Stimulated activated CD8-positive, alpha-beta memory T cell treated with anti-CD3 and anti-CD28 coated beads, Interleukin-15, amount 100 ng/mL, for 4 hours (primary cell): ENCODE measurements at places on chromosomes 6 and 20.

DNA sequence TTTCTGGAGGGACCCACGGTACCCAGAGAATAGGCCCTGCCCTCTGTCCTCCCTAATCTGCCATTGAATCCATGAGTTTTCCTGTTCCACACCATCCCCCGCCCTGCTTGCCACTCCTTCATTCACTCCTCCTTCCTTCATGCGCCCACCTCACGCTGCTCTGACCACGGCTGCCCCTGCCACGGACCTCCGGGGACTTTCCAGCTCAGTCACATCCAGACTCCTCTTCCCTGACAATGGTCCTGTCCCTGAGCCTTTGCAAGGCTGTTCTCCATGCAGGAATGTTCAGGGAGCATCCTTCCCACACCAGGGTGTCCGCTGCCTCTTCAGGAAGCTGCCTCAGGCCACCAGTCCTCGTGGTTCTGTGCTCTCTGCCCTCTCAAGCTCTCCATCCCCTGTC, 25.9 kb downstream of the GLP1R start:
- DNase-seq = no peak

- no peak for DNase-seq
These were observed 166.5 kb upstream of the SNX9 start for GRCh38 chr6:157656437-157656997.

DNA sequence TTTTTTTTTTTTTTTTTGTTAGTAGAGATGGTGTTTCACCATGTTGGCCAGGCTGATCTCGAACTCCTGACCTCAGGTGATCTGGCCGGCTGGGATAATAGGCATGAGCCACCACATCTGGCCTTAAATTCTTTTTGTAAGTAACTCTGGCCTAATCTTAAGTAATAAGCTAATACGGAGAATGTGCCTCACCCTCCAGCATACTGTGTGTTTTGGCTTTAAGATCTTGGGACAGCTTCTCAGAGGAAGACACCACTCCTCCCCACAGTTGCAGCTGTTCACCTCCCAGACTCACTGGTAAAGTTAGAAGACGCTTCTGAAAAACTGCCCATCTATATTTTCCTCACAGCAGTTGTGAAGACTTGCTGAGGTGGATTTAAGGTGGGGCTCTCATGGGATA, 120.8 kb downstream of the CCDC170 start:
- DNase-seq = no peak

DNA sequence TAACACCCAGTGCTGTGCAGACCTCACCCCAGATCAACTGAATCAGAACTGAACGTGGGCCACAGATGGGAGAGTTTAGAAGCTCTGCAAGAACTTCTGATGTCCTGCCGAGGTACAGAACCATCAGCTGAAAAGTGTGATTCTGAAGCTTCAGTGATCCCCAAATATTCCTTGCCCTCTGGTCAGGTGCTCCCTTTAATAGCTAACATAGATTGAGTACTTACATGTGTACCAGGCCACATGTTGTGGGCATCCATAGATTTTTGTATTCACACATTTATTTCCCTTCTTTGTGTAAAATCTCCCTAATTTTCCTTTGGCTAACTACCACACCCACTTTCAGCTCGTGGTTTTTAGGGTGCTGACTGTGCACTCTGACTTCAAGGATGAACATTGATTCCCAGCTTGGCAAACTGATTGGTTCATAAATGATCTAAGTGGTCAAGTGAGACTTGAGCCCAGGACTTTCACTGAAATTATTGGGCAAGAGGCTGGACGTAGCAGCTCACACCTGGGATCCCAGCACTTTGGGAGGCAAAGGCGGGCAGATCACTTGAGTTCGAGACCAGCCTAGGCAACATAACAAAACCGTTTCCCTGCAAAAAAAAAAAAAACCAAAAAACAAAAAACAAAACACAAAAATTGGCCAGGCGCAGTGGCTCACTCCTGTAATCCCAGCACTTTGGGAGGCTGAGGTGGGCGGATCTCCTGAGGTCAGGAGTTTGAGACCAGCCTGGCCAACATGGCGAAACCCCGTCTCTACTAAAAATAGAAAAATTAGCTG, 162.2 kb downstream of the BCAS1 start:
- no peak for DNase-seq

GRCh38 chr20:48622421-48622820, 205.4 kb downstream of the PREX1 start:
- DNase-seq = no peak

DNA sequence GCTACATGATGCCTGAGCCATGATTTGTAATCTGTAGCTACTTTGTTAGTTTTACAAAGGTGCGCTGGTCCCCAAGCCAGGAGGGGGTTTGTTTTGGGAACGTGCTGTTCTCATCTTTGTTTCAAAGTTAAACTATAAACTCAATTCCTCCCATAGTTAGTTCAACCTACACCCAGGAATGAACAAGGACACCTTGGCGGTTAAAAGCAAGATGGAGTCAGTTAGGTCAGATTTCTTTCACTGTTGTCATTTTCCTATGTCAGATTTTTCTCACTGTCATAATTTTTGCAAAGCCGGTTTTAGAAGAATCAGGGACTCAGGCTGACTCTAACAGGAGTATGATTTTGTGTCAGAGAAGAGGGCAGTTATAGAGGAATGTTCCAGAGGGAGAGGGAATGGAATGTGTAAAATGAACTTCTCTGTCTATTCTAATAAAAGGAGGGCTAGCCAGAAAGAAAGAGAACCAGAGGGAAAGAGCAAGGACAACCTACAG, 2.3 kb upstream of the GMPR start:
- DNase-seq = no peak

DNA sequence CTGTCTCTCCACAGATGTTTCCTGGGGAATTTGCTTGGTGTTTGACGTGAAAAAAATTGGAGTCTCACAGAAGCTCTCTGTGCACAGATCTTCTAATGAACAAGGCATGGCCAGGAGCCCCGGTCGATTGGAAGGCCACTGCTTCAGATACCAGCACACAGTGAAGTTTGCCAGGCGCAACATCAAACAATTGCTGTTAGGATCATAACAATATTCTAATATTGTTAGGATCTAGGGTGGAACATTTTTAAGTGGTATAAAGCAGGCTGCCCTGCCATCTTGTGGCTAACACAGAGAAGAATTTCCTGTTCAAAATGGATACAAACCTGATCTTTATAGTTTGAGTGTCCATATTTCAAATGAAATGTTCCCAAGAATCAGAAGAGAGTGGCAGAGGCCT, 64.1 kb downstream of the C6orf118 start:
- no peak for DNase-seq

DNA sequence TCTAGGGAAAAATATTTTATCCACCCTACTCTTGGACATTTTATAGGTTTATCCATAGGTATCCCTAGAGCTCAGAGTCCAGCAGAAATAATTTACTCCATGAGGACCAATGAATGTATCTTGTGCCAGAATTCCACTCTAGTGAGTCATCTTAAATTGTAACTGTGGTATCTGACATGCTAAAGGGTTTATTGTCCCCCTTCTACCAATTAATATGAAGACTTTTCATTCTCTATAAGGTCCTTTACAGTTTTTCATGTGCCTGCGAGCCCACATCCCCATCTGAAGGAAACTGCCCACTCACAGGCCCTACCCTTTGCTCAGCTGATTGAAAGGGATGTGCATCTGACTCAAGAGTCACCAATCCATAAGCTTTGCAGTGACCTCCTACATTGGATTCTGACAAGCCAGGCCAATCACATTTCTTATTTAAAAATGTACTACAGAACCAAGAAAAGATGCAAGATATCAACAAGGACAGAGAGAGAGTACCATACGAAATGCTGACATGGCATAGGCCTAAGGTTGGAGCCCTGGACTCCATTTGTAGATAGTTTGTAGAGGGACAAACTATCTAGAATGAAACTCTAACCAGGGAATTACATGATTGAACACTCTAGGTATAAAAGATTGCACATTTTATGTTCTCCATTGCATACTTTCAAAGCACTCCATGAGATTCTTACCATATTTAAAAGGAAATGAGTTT, 93.4 kb upstream of the DEFB112 start:
- no peak for DNase-seq

DNA sequence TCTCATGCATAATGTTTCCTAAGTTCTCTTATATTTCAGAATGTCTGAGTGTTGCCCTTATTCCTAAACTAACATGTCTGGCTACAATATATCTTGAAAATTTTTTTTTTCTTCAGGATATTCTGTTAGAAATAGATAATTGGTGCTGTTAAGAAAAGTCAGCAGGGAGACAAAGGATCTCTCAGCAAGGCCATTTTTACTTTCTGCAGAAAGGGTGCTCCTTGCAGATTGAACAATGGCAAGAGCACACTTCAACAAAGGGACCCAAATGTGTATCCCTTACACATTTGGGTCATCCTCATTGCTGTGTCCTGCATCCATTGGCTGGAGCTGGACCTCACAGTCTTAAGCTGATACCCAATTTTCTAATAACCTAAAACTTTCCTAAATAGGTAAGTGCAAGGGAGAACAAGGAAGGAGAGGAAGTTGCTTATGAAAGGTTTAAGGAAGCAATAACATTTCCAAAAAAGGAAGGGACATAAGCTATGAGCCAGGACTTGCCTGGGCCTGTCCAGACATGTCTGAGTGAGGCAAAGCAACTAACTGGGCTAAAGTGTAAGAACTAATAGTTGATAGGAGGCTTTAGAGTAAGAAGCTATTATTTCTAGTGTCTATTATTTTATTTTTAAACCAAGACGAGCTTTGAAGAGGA, 429.6 kb downstream of the BCKDHB start:
- no peak for DNase-seq

- no peak for DNase-seq
These were observed 6.7 kb downstream of the GPR31 start for GRCh38 chr6:167150941-167151549.

DNA sequence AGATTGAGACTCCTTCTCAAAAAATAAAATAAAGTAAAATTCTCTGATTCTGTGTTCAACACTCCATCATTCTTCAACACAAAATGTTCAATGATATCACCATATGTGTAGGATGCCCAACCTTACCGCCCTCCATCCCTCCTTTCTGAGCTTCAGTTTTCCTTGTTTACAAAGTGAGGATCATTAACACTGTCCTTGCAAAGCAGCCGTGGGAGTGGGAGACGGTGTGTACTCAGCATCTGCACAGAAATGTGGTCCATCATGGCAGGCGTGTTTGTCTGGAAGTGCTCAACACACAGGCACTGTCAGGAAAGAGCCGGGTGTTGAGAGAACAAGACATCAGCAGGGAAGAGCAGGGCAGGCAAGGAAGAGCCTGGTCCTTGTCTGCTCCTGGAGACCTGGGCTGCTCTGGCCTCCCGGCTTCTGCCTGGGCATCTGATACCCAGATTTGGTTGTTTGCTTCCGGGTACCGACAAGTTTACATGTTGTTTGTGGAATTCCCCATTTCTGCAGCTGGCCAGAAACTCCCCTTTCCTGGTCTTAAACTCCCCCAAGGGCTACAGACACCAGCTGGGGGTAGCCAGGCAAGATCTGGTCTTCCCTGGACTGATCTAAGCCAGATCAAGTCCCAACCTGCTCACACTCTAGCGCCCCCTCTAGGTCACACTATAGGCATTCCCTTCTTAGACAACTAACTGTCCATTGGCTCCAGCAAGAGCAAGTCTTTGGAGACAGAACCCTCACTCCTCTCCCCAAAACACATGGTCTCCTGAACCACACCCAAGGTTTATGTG, 26.7 kb upstream of the TTPAL start:
- DNase-seq = no peak

DNA sequence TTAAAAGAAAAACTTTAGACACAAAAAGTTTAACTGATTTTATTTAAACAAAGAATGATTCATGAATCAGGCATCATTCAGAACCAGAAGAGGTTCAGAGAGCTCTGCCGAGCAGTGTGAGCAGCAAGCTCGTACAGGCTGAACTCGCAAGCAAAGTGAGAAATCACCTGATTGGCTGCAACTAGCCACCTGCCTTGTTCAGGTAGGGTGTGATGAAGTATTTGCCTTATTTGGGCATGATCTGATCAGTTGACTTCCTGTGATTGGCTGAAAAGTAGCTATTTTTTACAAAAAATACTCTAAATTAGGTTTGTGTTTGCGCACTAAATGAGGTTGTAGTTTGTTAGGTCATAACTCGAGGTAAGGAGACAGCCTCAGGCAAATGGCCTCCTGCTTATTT, 80.7 kb downstream of the HIVEP1 start:
- DNase-seq = no peak

DNA sequence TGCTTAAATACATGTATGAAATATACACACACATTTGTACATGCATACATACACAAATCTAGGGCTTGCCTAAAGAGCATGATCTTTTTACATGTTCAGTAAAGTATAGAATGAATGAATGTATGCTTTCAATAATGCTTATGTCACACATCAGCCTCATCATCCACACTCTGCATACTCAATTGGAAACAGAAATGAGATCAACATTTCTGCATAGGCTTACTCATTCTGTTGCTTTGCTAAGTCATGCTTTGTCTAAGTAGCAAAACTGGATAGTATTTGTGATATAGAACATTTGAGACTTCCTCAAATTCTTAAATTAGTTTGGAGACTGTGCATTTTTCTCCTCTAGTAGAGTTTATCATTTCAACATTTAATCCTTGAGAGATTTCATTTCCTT, 343.3 kb downstream of the ADGRB3 start:
- DNase-seq = no peak

DNA sequence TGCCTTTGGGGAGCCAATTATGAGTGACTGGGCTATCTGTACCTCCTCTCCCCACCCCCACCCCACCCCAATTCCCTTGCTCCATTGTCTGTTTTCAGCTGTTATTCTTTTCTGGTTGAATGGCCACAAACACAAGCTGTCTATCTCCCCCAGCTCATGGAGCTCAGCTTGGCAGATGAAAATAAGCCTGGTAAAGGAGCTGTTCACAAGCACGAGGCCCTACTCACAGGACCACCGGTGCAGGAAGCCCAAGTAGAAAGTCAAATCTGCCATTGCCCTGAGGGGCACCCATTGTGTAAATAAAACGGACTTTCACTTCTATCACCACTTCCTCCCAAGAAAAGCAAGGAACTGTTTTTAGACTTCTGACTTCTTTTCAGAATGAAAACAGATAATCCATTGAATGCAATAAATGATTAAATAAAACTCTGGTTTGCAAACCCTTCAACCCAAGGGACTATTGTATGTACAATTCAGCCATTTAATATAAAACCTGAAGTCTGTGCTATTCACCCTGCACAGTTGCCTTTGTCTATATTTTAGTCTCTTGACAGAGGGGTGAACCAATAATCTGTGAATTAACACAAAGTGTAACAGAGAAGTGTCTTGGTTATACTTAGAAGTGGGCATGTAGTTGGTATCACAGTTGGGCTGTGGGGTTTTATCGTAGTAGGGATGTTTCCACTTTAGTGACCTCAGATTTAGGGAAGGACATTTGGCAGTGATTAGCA, 27.7 kb downstream of the RIPOR2 start:
- no peak for DNase-seq
